ENCODE measurements at places on chromosomes 6 and 20.

GRCh38 chr6:68651011-68651985, 16.2 kb downstream of the ADGRB3 start:
- DNase-seq = no peak

GRCh38 chr6:163437466-163437865, 22.9 kb downstream of the QKI start:
- DNase-seq = no peak

DNA sequence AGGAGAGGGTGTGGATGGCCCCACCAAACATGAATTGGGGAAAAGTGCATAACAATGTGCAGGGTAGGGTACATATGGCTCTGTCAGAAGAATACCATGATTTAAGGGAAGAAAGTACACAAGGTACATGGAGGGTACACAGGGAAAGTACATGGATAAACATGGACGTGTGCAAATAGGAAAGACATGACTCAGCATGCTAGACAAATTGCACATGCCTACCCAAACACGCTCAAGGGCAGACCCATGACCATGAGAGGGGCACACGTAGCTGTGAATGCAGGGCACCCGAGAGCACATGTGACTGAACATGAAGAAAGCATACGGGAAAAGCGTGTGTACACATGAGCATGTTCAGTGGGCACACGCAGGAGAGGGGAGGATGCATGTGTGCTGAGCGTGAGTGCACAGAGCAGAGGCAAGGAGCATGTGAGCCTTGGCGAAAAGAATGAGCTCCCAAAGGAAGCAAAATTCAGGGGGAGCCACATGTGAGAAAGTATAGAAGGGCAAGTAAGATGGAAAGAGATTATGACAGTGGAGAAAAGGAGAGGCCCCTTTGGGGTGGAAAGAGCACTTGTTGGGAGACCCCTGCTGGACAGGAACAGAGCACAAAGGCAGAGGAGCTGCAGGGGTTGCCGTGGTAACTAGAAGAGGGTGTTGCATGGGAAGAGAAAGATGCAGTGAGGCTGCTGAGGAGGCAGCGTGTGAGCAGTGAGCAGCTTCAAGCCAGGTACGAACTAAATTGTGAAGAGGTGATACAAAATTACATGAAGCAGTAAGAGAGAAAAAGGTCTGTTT, 17.8 kb downstream of the OR2H2 start:
- no peak for DNase-seq

- no peak for DNase-seq
Measured at GRCh38 chr6:10558565-10558964, 37.4 kb downstream of the GCNT2 start.

- no peak for DNase-seq
Measured at GRCh38 chr20:59631751-59632540, 27.6 kb downstream of the PHACTR3 start.

All from activated CD8-positive, alpha-beta memory T cell treated with anti-CD3 and anti-CD28 coated beads for 48 hours (primary cell).